ENCODE measurements at places on chromosomes 7 and 10.

GRCh38 chr10:68837626-68838322, 10.4 kb downstream of the STOX1 start:
- DNase-seq = no peak

DNA sequence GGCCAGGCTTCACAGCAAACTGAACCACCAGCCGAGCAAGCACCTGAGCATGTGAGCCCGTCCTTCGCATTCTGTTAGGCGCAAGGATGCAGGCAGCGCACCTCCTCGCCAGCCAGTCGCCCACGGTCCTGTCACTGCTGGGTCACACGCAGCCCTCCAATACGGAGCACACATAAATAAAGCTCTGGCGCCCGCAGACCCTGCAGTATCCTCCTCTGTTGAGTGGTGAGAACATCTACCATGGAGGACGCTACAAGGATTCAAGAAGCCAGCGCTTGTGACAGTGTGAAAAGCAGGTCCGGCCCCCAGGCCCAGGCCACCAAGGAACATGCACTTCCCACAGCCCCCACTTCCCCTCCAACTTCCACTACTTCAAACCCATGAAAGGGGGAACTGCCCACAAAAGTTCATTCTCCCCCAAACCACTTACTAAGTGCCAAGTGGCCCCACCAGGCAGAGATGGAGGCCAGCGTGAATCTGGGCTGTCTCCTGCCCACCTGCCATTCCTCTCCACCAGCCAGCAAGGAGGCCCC, 34.8 kb downstream of the VOPP1 start:
- no peak for DNase-seq

DNA sequence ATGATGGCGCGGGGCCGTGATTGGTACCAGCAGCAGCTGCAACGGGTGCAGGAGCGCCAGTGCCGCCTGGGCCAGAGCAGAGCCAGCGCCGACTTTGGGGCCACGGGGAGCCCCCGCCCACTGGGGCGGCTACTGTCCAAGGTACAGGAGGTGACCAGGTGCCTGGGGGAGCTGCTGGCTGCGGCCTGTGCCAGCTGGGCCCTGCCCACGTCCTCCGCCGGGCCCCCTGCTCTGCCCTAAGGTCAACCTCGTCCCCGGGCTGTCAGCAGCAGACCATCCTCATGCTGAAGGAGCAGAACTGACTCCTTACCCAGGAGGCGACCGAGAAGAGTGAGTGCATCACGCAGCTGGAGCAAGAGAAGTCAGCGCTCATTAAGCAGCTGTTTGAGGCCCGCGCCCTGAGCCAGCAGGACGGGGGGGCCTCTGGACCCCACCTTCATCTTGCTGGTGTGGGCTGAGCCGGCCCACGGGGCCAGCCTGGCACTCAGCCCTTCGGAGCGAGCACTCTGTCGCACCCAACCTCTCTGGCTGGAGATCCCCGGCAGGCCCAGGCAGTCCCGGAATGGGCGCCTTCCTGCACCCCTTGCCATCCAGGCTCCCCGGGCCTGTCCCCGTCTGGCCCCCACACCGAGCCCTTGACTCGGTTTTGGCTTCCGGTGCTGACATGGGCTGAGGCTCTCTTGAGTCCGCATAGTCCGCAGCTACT, 24.6 kb upstream of the ZNF716 start:
- no peak for DNase-seq

DNA sequence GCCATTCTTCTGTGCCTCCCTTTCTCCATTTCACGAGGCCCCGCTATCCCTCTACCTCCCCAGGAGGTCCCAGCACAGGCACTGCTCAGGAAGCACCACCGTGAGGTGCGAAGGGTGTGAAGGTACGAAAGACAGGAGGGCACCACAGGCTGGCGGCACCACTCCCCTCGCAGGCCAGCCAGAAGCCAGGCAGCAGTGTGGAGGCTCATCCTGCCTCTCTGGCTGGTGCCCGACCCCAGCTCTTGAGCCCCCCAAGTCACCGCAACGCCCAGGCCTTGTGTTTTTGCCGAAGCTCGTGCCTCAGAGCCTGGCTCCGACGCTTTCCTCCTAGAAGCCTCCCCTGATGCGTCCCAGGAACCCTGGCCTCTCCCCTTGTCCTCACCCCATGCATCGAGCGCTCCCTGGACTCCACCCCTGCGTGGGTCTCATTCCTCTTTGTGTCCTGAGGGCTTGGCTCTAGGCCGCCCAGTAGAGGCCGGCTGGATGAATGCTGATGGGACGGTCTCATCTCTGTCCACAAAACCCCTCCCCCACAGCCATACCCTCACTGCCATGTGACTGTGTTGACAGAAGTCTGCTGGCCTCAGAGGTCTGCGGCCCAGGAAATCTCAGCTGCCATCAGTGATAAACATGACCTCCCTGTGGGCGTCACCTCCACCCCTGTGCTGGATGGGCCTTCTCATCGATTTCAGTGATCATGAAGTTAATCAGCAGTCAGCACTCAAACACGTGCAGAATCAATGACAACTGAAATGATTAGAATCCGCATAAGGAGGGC, 19.3 kb downstream of the BRI3 start:
- no peak for DNase-seq

GRCh38 chr7:75611557-75612178, 119.5 kb downstream of the SPDYE5 start:
- no peak for DNase-seq

- no peak for DNase-seq
Measured at GRCh38 chr10:114645706-114646105, 12.4 kb downstream of the ABLIM1 start.

GRCh38 chr7:8213381-8213780, 48.6 kb downstream of the ICA1 start:
- DNase-seq = no peak

DNA sequence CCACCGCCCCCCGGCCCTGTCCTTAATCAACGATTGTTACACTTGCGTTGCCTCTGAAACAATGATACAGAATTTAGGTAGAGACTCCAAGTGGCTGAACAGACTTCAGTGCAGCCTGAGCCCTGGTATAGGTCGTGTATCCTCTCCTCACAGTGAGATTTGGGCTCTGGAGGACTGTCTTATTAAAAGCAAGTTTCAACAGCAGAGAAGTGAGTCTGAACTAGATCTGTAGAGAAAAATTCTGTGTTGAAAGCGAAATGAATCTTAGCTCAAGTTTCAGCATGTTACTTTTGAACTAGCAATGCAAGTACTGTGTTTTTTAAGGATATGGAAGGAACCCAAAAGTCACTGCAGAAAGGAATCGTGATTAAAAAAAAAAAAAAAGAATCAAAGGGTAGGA, 103.1 kb downstream of the HOXA1 start:
- DNase-seq = no peak

DNA sequence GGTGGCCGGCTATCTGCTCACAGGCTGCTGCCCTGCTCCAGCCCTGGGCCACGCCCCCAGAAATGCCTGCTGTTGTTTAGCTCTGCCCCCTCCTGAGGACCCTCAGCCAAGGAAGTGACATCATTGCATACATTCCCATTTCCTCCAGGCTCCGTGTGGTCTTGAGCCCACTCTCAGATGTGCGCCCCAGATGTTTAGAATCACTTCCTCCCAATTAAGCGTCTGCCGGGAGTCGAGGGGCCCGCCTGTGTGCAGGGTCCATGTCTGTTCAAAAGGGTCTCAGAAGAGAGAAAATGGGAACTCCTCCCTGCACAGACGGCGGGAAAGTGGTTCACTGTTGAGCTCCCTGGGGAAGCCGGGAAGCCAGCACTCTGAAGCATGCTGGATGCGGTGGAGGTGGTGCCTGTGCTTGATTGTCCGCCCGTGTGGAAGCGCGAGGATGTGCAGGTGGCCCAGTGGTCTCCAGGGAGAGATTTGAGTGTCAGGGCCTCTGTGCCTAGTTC, 116.9 kb upstream of the PPIF start:
- no peak for DNase-seq

DNA sequence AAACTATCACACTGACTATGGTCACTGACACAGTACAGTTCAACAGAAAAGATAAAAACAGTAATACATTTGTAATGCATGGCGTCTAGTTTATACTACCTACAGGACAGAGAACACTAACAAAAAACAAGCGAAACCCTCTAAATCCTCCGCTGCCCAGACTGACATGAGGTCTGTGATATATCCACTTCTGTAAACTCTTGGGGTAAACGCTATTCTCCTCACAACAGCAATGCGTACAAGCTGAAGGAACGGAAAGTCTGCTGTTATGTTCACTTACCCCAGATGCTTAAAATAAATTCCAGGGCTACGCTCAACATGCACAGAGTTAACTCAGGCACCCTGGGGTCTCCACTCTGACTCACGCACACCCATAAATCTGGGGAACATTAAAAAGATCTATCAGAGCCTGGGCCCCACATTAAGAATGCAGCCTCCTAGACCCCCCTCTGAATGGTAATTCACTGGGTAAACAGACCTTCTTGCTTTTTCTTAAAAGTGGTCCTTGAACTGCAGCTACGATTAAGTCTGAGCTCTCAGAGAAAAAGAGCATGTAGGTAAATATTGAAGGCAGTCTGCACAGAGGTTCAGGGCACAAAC, 105.6 kb downstream of the CTBP2 start:
- DNase-seq = no peak

DNA sequence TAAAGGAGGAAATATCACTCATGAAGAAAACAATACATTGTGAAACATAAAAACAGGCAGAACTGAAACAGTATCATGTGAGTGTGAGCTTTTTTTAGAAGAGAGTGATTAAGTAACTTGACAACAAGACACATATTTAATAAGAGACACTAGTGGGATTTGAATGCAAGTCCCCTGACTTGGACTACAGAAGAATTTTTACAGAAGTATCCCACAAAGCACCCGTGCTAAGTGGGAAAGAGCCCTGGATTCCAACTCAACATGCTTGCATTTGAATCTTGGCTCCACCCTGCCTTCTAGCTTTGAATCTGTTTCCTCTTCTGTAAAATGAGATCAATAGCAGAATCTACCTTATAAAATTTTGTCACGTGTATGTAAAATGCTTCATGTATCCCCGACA, 166.2 kb downstream of the ZNF365 start:
- DNase-seq = no peak

DNA sequence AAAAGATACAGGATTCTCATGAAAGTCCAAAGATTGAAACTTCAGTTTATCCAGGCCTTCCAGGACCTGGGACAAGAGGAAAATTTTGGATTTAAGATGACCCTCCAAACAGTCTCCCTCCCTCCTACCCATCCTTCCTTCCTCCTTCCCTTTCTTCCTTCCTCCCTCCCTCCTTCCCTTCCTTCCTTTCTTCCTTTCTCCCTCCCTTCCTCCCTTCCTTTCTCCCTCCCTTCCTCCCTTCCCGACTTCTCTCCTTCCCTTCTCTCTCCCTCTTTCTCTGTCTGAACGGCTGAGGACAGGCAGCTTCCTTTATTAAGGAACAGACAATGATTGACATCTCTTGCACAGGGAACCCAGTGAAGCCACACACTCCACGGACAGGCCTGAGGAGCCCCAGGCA, 23.3 kb downstream of the SFTPD start:
- no peak for DNase-seq

GRCh38 chr10:75865413-75866299, 434.2 kb downstream of the LRMDA start:
- DNase-seq = no peak

- DNase-seq = no peak
Measured at GRCh38 chr7:31516680-31517502, 3.0 kb downstream of the ITPRID1 start.

GRCh38 chr10:131626274-131626673, 274.5 kb upstream of the PPP2R2D start:
- DNase-seq = no peak
